ENCODE measurements at places on chromosomes 12 and 14. TPM values are rescaled to one million over a fixed set of nuclear protein-coding genes. Genes with fewer than 3 reads are reported as not detected.

- DNase-seq, result peak; percentile 19
These were observed 756.5 kb upstream of the TBX3 start for GRCh38 chr12:115440438-115440837.

DNA sequence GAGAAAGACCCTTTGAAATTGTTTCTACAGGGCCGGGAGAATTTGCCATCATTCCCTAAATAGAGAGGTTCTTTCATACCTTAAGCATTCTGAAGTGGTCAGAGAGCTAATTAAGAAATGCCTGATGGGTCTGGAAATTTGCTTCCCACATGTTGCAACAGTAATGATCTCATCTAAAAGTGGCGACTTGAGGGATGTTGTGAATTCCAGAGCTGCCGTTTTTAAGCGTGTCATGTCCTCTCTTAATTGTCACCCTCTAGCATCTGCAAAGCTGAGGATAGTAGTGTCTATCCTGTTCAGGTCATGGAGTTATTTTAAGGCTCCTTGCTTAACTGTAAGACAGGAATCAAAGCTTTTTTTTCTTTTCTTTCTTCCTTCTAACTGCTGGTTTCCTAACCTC, 60.4 kb downstream of the FOS start:
- no peak for DNase-seq

- DNase-seq, result peak; percentile 47
These were observed 73.0 kb downstream of the CIT start for GRCh38 chr12:119804011-119804641.

- DNase-seq, result no peak
These were observed 530.2 kb downstream of the RPS29 start for GRCh38 chr14:49056021-49056420.

- DNase-seq, result no peak
These were observed 81.3 kb downstream of the KCNK10 start for GRCh38 chr14:88241810-88242209.

DNA sequence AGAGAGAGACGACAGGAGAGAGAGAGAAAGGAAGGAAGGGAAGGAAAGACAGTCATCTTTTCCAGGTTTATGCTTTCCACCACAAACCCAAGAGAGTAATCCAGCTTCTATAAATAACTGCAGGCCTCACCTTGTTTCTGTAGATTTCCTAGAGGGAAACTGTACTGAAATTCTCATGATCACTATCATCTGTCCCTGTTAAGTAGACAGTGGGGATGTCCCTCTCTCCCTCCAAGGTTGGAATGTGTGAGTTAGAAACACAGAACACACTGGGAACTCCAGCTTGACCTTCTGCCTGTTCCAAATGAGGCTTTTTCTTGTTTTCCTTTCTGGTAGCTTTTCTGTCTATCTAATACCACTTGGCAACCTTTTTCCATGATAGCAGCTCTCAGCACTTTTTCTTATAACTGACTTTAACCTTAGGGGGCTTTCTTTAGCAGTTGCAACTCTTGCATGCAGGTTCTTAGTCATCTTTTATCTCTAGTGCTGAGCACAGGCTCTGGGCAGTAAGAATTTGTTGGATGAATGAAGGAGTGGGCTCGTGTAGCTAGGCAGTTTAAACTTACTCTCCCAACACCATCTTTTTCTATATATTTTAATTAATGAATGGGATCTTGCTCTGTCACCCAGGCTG, 22.8 kb upstream of the FBXO33 start:
- DNase-seq, result no peak

- peak; percentile 21 for DNase-seq
These were observed at the start of gene CLMN for GRCh38 chr14:95319312-95320077. Gene CLMN (minus strand): TSS chr14:95319908. CDS start chr14:95319792, 116 bp downstream.

GRCh38 chr14:66152747-66153146, 333.4 kb upstream of the CCDC196 start:
- no peak for DNase-seq

The GZMH gene
- not detected for total RNA-seq

The KRT79 gene
- not detected for total RNA-seq

The ZFHX2 gene
- total RNA-seq, result 0.43 TPM

The PCED1B gene
- 2.5 TPM for total RNA-seq

Measured in NCI-H460 (cell line).